ENCODE measurements at places on chromosomes 11 and 22.

- no peak for DNase-seq
These were observed 353.4 kb downstream of the SOX6 start for GRCh38 chr11:16002942-16003341.

DNA sequence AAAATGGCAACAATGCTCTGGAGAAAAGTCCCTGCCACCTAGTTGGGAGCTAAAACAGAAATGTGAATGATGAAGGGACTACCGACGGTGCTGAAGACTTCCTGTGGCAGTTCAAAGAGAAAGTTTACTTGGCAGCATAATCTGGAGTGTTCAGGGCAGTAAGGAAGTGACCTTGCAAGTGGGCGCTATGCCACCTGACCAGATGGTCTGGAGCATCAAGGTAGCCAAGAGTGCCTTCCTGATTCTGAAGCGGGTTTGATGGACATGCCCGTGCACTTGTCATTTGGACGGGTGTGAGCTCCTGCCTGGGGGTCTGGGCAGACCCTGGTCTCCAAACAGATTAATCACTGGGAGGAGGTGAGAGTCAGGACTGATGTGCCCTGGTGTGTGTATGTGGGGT, 1.8 kb upstream of the SNX19 start:
- no peak for DNase-seq

DNA sequence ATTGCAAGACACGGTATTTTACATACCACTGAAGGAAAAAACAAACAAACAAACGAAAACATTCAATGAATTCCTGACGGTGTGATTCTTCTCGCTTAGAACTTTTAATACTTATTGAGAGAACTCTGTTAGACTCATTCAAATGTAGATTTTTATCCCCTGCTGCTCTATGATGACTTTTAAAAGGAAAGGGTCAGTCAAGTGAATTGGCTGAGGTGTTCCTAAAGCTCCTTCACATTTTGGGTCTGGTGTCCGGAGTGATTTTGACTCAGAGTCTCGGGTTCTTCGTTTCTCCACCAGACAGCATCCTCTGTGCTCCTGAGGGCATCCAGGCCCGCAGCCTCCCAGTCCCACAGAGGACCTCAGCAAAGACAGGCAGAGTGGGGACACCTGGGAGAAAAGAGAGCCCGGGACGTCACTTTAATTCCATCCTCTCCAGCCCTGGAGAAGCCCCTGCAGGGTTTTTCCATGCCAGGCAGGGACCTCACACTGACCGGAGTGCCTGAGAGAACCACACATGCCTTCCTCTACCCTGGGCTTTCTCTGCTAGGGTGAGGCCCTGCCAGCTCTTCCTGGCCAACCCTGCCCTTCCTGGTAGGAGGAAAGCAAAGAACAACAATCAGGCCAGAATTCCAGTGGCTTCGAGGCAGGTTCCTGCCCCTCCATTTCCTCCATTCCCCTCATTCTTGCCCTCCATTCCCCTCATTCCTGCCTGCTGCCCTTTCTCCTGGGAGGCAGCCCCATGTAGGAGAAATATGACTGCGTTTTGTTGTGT, 1.4 kb upstream of the CSF2RB start:
- no peak for DNase-seq

- no peak for DNase-seq
These were observed 14.8 kb downstream of the CD59 start for GRCh38 chr11:33721426-33721825.

DNA sequence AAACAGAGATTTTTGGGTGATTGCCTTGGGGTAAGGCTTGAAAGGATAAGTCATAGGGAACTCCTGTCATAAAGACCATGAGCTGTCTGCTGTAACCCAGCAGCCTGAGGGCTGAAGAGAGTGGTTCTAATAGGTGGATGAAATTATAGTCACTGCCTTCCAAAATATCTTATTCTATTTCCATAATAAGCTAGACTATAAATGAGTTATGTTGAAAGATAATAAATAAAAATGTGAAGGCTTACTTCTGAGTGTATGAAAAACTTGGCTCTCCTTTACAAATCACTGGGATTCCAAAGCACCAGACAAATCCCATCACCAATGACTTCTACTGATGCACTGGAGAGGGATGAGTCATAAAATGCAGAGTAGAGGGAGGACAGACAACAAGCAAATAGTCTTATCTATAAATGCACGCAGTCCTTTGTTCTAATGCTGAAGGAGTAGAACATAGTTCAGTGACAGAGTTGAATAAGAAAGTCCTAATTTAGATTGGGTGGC, 775.0 kb upstream of the LRRC4C start:
- DNase-seq, result no peak

- DNase-seq, result no peak
These were observed 1331.3 kb downstream of the BRD1 start for GRCh38 chr22:48496226-48496845.

GRCh38 chr22:47188261-47189055, 426.0 kb downstream of the TBC1D22A start:
- DNase-seq, result no peak

- DNase-seq, result no peak
These were observed 7.4 kb upstream of the CLPB start for GRCh38 chr11:72441752-72442207.

DNA sequence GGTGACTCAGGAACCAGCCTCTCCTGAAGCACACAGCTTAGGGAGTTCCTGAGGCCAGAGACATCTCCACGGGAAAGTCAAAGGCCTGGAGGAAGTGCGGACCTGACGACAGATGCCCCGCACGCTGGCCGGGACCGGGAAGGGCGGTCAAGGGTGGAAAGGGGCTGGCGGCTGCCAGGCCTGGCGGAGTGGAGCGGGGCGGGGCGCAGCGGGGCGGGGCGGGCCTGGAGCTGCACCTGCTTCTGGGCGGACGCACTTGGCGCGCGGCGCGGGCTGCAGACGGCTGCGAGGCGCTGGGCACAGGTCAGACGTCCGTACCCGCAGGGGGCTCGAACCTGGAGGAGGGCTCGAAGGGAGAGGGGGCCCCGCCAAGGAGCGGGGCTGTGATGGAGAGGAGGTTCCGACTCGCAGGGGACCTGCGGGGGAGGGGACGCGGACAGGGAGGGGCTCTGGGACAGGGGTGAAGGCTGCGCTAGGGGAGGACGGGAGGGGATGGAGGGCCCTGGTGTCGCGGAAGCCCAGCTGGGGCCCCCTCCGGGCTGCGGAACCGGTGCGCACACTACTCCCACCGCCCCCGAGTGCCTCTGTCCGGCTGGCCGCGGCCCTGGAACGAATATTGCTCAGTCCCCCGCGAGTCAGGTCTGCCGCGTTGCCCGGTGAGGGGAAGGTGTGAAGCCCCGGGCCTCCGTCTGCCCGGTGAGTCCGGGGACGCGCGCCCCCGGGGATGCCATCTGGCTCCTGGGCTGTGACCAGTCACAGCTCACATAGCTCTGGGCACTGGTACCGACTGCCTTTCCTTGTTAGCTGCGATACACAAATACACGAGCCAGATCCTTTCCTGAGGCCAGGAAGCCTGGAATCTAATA, at the start of gene TMEM45B:
Gene TMEM45B (plus strand): TSS at position 253 of the 866 bp plus-strand sequence. CDS start 36,635 bp downstream, outside the sequence.
- peak; percentile 4 for DNase-seq

DNA sequence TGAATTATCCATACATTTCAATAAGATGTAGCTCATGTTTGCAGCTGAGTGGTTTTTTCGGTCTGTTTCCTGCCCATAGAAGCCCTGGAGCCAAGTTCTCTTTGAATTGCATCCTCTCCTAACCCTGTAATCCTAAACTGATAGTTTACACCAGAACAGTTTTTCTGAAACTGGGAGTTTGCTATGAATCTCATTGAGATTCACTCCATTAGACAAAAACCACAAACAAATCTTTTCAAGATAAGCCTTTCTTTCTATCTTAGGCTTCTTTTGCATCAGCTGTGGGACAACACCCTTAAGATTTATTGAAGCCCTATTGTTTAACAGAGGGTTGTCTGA, 324.8 kb downstream of the DYNC2H1 start:
- DNase-seq, result no peak

- DNase-seq, result no peak
These were observed 11.4 kb downstream of the KCNJ5 start for GRCh38 chr11:128902515-128903066.

DNA sequence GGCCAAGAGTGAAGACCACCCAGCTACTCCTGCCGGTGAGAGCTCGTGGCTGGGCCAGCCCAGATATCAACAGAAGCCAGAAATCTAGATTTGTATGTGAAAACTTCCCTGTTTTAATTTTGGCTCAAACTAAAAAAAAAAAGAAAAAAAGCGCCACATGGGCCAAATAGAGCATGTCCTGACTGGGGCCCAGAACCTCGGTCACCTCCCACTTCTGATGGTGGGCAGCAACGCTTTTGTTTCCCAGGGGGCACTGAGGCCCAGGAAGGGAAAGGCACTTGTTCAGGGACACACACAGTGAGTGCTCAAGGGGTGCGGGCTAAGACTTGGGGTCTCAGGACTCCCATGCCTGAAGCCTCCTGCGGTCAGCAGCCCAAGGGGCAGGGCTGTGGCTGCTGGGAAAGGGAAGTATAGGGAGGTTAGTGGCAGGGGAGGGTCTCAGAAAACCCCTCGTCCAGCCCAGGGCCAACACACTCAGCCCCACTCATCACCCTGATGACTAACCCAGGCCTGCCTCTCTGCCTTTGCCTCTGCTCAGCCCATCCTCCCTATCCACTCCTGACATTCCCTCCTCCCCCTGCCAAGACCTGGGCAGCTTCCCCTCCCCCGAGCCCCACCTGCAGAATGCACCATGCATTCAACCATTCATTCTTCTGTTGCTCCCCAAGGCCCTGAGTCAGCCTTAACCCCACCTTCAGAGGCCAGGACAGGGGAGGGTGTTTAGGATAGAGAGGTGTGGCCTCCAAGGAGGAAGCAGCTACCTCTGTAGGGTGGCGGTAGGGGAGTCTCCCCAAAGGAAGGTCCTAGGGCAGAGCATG, 30.0 kb upstream of the TCF20 start:
- peak; percentile 42 for DNase-seq

DNA sequence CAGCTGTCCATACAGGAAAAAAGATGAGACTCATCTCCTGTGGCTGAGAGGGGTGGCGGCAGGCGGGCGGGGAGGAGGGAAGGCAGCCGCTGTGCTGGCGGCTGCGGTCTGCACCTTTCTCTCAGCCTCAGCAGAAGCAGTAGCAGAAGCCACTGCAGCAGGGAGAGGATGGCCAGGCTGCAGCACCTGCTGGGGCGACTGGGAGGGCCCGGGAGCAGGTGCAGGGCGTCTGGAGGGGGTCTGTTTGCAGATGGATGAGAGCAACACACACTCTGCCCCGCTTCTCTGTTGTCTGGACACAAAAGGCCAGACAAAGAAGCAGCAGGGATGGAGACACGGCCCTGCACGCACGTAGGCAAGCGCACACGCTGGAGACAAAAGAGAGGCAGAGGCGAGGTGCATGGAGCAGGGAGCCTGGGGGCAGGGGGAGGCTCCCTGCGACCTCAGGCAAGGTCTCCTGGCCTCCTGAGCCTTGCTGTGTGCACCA, 9.3 kb upstream of the MIAT start:
- DNase-seq, result peak; percentile 57

DNA sequence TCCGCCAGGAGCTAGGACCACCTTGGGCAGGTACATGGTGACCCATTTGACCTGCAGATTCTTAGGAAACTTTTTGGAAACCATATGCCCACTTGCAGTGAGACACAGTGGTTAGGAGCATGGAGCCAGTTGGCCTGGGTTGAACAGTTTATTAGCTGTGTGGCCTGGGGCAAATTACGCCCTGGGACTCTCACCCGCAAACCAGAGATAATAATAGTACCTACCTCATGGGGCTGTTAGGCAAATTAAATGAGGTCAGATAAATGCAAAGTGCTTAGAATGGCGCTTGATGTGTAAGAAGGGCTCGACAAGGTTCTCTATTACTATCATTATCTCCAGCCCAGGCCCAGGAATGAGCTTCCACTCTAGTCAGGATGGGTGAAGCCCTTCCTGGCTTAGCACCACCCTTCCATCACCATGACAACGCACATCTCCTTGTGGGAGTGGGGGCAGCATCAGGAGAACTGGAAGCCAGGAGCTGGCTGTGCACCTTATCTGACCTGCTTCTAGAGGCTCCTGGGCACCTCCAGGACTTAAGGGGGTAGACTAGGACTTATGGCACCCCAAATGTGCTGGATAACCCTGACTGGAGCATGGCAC, 5.1 kb downstream of the SYT12 start:
- no peak for DNase-seq

GRCh38 chr11:127247261-127247851, 246.8 kb upstream of the KIRREL3 start:
- DNase-seq, result no peak

GRCh38 chr11:19982774-19983495, 177.3 kb downstream of the DBX1 start:
- no peak for DNase-seq

GRCh38 chr11:116874251-116874650, 36.8 kb upstream of the APOA1 start:
- DNase-seq, result no peak

DNA sequence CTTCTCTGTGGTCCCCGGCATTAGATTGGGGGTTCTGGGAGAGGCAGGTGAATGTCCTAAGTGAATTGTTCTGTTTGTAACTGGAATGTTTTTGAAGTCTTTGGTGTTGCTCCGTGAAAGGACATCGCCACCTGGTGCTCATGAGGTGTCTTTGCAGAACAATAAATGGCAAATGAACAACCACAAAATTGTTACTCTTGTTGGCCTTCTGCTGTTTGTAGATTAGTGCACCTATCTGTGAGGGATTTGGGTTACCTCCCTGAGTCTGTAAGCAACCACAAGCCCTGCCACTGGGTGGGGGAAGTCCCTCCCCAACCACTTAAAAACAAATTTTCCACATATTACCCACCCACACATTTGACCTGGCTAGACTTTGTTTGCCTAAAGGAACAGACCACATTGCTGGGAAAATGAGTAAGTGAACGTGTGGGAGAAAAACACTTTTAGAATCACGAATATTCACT, 4.7 kb downstream of the MPEG1 start:
- DNase-seq, result no peak

GRCh38 chr22:29626497-29627195, 23.2 kb downstream of the NF2 start:
- DNase-seq, result no peak

- no peak for DNase-seq
These were observed 308.2 kb downstream of the SHANK2 start for GRCh38 chr11:70944141-70944540.

DNA sequence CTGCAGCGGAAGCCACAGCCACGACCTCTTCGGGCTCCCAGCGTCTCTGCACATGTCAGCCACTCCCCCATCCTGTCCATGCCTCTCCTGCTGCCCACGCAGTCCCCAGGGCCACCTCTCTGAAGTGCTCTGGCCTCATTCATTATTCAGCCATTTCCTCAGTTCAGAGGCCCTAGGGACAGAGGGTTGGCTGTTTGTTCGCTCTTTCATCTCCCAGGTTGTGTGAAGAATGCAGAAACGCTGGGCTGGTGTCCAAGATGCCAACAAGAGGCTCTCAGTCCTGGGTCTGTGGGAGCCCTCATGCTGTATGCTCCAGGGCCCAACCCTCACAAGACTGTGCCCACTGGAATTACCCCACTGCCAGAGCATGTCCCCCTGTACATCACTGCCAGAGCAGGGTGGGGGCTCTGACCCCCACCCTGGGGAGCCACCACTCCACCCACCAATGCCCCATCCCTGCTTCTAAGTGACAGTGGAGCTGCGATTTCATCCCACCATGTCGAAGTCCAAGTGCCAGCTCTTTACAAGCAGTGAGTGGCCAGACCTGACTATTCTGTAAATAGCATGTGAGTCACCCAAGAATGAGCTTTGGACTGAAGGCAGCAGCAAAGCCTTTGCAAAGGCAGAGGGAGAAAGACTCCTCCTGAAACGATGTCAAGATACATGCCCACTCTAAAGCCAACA, 209.6 kb downstream of the BUD13 start:
- no peak for DNase-seq

- no peak for DNase-seq
These were observed 1.0 kb downstream of the KIAA1671 start for GRCh38 chr22:24953384-24954113.

All from activated gamma-delta T cell treated with Interleukin-2 at 50 U/mL for 16 hours (primary cell).